Naive thymus-derived CD4-positive, alpha-beta T cell (primary cell): ENCODE measurements at places on chromosomes 3 and 15.
A peak's percentile ranks its signal among the peaks of the same experiment; 100 is the strongest.

DNA sequence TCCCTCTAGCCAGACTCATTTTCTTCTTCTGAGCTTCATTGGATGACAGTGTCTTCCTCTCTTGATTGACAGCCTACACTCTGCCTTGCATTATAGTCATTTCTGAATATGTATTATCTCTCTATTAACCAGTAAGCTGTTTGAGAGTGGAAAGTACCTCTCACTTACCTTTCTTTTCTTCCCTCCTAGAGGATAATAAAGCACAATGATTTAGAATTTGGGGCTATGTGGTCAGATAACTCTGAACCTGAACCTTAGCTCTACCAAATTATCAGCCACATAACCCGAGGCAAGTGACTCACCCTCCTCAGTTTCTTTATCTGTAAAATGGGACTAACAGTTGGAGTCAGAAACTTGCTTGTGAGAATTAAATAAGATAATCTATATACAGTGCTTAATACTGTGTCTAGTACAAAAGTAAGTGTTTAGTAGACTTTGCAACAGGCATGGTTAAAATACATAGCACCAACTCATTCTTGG lies 331.8 kb upstream of the TBL1XR1 start:
- no peak for DNase-seq

DNA sequence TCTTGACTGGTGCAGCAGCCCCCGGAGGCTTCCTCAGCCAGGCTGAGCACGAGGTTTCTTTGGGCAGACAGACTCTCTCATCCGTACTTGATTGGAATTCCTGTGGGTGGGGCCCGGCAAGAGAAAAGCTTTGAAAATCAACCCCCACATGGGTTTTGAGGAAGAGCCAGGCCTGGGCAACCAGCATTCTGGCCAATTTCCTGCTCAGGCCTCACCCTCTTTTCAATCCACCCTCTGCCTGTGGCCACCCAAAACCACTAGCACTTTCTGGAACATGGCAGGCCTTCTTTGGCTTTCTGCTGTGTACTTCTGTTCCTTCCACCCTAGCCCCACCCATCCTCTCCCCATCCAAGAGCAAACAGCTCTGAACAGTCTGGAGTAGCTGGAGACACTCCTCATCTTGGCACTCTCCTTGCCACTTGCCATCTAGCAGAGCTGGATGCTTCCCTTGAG lies 5.9 kb downstream of the MYO5C start:
- DNase-seq = no peak

DNA sequence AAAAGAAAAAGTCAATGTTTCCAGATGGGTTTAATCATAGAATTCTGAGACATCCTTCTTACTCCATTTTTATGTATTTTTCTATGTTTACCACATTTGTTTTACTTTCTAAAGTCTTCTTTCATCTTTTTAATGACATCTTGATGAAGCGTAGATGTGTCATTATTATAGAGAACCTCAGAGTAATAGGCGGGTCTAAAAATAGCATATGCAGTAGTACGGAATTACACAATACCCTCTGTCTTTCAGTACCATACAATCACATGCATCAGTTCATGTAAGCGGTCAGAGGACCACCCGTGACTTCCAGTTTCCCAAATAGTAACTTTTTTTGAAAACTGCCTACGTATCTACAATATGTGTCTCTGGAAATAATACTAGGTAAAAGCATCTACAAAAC lies 224.0 kb downstream of the PLOD2 start:
- DNase-seq = no peak

DNA sequence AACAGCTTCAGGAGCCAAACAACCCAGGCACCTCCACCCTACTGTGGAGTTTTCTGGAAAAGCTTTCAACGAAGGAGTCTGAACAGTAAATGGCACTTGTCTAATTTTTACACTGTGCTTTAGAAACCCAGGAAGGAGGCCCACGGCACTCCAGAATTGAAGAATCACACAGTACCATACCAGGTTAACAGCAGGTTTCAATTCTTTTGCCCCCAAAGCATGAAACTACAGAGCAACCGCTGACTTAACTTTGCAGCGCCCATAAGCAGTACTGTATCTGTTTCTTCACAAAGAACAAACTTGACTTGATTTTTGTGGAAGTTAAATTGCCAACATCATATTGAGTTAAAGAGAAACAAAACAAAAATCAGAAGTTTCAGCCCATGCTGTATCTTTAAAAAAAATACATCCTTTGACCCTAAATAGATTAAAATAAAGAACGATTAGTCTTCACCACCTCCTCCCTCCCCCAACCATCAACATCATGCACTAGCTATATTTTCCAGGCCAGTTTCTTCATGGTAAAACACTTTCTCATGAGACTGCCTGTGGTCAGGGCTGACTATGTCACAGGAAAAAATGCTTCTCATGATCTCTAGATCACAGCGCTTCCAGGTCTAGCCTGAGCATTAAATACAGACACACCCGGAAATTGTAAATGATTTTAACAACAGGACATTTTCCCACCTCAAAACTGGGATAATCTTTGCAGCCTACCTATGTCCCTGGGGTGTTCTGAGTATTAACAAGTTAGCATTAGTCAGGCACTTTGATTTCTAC lies 456.3 kb downstream of the FOXP1 start:
- DNase-seq = peak; percentile 18

GRCh38 chr3:188123170-188123905 lies 30.6 kb upstream of the LPP start:
- no peak for DNase-seq

DNA sequence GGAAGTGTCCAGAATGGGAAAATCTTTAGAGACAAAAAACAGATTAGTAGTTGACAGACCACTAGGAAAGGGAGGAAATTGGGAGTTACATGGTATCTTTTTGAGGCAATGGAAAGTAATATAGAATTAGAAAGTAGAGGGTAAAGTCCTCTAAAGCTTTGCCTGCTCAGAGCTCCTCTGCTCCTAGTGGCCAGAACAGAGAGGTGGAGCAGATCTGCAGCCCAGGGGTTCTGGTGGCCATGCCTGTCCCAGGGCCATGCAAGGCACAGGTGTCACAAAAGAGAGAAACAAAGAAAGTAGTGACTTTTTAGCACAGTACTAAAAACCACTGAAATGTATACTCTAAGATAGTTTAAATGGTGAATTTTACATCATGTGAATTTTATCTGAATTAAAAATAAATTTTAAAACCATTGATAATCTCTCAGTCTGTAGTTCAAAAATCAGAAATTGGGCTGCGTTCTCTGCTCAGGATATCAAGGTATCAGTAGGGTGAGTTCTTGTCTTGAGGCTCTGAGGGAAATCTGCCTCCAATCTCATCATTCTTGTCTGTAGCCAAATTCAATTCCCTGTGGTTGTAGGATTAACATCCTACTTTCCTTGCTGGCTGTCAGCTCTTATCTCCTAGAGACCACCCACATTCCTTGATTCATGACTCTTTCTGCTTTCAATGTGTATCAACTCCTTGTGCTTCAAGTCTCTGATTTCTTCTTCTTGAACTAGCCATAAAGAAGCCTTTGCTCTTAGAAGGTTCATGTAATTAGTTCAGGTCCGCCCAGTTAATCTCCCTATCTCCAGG lies 23.6 kb downstream of the PYGO1 start:
- DNase-seq = no peak

DNA sequence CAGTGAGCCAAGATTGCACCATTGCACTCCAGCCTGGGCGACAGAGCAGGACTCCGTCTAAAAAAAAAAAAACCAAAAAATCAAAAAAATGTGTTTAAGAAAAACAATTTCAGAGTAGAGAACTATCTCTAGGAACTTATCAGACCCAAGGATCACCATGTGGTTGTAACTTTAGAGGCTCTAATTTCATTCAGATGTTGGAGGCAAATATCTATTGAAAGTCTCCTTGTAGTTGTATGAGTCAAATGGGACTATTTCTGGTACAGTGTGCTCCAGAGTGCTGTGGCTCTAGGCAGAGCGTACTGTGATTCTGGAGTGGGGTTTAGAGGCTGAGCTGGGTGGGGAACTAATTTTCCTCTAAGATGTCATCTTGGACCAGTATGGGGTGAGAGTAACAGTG lies 398.7 kb downstream of the SHQ1 start:
- no peak for DNase-seq

DNA sequence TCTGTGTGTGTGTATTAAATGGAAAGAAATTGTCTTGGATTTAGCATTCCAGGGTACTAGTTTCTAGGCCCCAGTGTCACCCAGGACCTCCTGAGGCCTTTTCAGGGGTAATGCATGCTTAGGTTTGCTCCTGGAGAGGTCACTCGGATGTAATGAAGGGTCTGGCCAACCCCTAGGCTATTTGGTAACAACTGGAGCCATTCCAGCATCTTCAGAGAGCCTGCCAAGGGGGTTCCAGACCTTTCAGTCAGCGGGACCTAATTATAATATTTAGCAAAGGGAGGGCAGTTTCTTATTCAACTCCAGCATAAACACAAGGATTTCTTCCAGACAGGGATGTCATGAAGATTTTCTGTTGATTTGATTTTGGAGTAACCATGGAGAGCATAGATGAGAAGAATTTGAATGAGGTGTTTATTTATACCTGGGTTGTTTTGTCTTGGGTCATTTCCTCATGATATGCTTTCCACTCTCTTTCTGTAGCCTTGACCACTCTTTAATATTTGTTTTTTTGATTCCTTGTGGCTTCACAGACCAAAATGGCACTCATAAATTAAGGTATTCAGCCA lies 17.4 kb downstream of the KAT2B start:
- DNase-seq = no peak

- DNase-seq = no peak
Measured at GRCh38 chr15:66715720-66716655, 14.0 kb downstream of the SMAD6 start.

GRCh38 chr3:131193641-131194238 lies 167.1 kb downstream of the NEK11 start:
- no peak for DNase-seq

DNA sequence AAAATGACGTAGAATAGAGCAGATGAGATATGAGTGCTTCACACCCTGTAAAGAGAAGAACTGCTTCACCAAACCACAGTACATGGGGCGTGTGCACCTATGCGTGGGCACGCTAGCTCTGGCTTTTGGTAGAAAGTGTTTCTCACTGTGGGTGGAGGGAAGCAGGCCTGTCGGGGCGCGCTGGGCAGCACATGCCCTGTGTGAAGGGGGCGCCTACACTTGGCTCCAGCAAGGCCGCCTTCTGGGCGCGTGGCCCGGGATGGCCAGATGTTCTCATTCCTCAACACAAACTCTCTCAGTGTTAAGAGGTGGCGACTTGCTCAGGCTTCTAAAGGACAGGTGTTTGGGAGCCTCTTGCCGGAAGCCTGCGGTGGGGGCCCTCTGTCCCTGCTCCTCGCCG lies 90.0 kb downstream of the FBLN2 start:
- DNase-seq = no peak

- DNase-seq = no peak
Measured at GRCh38 chr15:70806992-70807712, 43.8 kb upstream of the UACA start.

GRCh38 chr15:44296625-44297524 lies 8.4 kb downstream of the GOLM2 start:
- no peak for DNase-seq

- no peak for DNase-seq
Measured at GRCh38 chr3:9247361-9247940, 2.0 kb downstream of the SRGAP3 start.

- DNase-seq = no peak
Measured at GRCh38 chr3:86867982-86868381, 123.0 kb downstream of the VGLL3 start.

GRCh38 chr15:77495838-77496596 lies 75.3 kb downstream of the HMG20A start:
- DNase-seq = no peak

DNA sequence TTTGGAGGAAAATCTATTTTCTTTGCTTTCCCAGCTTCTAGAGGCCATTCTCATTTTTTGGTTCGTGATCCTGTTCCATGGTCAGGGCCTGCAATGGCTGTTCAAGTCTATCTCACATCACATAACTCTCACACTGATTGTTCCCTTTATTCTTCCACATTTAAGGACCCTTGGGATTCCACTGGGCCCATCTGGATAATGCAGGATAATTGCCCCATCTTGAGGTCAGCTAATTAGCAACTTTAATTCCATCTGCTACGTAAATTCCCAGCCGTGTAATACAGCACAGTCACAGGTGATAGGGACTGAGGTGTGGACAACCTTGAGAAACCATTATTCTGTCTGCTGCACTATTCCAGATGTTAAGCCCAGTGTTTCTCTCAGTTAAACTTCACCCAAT lies 311.6 kb upstream of the CNTN4 start:
- DNase-seq = no peak

- DNase-seq = no peak
Measured at GRCh38 chr15:49887659-49888322, 231.2 kb downstream of the ATP8B4 start.

DNA sequence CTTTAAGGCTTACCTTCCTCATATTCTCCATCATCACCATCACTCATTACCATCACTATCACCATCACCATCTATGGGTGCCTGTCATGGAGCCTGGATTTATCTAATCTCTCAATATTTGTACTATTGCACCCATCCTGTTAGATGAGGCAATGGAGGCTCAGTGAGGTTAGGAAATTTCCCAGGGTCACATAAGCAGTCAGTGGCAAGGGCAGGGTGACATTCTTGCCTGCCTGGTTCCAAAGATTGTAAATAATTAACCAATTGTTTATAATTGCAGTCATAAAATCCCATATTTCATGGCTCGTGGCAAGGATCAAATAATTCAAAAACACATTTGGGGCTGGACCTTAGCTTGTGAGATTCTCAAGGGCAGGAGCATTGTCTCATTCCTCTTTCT lies 55.2 kb downstream of the MGLL start:
- DNase-seq = no peak

DNA sequence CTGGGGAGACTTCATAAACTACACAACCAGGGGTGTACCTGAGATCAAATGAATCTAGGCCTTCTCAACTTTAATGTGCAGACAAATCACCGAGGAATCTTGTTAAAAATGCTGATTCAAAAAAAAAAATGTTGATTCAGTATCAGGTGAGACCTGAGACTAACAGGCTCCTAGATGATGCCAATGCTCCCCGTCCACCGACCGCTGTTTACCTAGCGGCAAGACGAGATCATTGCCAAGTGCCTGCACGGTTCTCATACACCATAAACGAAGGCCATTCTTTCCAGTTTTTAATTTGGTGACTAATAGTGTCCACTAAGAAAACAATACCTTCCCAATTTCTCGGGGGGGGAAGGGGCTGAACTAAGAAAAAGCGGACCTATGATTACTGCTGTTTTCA lies 2.5 kb upstream of the FSIP1 start:
- DNase-seq = no peak

DNA sequence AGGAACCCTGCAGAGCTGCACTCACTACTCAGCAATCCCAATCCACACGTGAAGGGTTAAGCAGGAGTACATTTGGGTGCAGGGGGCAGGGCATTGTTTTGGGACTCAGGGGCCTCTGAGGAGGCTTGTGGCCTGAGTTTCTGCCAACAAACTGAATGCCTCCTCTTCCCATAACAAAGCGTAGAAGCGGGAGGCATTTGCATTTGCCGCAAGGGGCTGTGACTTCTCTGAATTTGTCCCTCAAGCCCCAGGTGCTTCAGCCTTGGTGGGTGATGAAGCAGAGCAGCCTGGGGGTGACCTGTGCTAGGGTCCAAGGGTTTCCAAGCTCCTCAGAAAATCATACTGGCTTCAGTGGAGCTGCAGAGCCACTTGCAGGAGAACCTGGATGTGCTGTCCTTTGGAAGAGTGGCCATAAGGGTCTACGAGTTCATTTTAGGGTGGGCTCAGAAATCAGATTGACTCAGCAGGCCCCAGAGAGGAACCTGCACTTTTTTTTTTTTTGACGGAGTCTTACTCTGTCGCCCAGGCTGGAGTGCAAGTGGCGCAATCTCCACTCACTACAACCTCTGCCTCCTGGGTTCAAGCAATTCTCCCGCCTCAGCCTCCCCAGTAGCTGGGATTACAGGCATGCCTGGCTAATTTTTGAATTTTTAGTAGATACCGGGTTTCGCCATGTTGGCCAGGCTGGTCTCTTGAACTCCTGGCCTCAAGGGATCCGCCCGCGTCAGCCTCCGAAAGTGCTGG lies 1.4 kb upstream of the RPSA start:
- DNase-seq = no peak
